Kidney tubule cell (primary cell): ENCODE measurements at places on chromosomes 1 and 21.
A peak's percentile ranks its signal among the peaks of the same experiment; 100 is the strongest.

GRCh38 chr1:78745111-78745510 lies 95.5 kb downstream of the IFI44 start:
- no peak for DNase-seq

DNA sequence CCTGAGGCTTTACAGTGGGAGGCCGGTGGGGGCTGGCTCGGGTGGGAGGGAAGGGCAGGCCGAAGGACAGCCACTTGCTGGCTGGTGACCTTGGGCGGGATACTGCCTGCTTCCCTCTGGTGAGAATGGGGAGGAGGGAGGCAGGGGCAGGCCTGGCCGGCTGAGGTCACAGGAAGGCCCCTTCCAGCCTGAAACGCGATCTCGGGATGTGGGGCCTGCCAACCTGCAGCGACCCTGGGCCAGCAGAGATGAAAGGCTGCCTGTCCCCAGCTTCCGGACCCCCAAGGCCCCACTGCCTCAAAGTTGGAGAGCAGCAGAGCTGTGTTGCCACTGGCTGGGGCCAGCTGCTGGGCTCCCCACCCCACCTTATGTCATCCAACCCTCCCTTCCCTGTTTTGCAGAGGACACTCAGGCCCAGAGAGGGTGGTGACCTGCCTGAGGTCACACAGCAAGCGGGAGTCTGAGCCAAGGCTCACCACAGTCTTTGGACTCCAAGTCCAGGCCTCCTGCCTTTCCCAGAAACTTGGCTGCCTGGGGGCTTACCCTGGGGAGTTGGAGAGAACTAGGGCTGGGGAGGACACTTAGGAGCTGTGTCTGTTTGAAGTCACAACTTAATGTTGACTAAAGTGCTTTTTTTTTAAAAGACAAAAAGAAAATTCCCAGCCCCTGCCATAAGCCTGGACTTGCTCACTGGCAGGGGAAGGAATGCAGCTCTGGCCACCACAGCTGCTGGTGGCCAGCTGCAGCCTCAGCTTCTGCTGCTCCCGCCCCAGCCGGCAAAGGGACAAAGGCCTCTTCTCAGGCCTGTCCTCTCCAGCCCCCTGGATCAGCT lies 14.8 kb upstream of the WASF2 start:
- DNase-seq, result peak; percentile 3

DNA sequence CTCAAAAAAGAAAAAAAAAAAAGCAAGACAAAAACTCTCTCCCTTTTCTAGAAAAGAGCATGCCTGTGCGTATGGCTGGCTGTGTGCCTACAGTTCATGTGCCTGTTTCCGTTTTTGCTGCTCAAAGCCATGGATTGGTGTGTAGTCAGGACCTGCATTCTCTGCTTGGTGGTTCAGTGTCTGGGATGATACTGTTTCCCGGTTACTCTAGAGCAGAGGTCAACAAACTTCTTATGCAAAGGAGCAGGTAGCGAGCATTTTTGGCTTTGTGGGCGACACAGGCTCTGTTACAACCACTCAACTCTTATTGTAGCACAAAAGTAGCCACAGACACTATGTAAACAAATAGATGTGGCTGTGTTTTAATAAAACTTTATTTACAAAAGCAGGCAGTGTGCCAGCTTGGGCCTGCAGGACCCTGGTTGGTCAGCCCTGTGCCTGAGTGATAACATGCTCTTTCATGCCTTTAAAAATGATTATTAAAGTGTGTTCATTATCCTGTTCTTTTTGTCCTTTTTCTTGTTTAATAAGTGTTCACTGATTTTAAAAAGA lies 524.2 kb downstream of the KIF26B start:
- DNase-seq, result no peak

DNA sequence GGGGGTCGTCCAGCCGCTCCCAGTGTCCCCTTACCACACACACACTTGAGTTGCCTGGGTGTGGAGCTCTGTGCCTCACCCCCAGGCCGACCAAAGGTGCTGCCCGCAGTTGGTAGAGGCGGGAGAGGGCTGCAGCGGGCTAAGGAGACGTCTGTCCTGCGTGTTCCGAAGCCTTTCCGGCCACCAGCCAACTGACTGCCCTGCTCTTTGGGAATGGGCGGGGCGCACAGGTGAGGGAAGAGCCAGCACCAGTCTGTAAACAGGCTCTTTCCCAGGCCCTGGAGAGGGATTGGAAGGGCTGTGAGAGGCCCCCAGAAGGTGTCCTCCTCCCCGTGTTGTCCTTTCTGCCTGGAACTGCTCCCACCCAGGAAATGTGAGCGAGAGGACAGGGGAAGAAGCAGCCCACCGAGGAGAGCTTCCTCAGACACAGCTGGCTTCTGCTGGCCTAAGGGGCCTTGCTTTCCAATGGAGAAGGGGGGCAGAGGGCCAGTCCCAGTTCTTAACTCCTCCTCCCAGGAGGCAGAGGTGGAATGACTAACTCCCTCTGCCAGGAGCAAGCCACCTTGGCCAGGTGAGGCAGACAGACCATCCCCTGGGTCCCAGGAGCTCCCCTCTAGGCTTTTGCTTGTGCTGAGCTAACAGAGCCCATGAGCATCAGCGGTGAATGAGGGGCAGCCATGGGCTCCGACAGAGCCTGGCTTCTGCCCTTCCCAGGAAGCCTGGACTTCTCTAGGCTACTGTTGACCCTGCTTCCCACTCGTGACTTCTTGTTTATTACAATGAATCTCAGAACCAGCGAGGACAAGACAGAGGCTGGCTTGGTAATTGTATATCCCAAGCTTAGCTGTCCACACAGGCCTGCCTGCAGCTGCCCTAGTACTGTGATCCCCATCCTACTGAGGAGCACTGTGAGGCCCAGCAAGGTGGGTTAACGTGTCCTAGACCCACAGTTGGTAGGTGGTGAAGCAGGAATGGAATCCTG lies 158.1 kb upstream of the COA6 start:
- peak; percentile 42 for DNase-seq

DNA sequence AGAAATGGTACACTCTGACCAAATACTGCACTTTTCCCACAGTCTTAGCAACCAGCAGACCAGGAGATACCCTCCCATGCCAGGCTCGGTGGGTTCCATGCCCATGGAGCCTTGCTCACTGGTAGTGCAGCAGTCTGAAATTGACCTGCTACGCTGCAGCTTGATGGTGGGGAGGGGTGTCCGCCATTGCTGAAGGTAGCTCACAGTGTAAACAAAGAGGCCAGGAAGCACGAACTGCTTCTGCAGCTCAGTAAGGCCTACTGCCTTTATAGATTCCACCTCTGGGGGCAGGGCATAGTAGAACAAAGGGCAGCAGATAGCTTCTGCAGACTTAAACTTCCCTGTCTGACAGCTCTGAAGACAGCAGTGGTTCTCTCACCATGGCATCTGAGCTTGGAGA lies 12.3 kb upstream of the IFI44L start:
- no peak for DNase-seq

DNA sequence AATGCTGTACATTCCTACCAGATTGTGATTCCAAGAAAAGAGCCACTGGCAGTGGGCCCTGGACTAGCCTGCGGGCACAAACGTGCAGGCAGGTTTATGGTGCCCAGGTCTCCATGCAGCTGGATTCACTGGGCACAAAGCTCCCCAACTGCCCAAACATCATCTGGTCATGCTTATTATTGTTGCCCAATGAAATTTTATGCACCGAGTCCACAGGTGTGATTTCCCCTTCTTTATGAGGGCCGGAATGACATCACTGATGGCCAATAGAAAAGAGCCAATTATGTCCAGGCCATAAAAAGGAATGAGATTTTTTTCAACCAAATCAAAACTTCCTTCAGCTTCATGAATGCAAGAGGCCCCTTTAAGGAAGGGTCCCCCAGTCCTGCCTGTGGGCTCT lies 66.2 kb downstream of the ERI3 start:
- no peak for DNase-seq

DNA sequence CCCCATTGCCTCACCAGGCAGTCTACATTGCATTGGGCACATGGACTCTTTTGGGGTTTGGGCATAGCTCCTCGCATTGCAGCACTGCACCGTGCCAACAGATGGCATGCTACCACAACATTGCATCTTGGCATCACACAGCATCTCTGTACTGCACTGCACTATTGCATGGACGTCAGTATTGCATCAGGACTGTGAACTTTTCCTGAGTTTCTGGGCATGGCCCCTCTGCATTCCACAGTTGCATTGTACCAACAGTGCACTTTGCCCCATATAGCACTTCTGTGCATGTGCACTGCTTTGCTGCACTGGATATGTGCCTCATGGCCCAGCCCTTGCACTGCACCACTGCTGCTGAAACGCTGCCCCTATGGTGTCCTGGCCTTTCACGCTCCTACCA lies 9.6 kb downstream of the PTPRU start:
- peak; percentile 29 for DNase-seq

DNA sequence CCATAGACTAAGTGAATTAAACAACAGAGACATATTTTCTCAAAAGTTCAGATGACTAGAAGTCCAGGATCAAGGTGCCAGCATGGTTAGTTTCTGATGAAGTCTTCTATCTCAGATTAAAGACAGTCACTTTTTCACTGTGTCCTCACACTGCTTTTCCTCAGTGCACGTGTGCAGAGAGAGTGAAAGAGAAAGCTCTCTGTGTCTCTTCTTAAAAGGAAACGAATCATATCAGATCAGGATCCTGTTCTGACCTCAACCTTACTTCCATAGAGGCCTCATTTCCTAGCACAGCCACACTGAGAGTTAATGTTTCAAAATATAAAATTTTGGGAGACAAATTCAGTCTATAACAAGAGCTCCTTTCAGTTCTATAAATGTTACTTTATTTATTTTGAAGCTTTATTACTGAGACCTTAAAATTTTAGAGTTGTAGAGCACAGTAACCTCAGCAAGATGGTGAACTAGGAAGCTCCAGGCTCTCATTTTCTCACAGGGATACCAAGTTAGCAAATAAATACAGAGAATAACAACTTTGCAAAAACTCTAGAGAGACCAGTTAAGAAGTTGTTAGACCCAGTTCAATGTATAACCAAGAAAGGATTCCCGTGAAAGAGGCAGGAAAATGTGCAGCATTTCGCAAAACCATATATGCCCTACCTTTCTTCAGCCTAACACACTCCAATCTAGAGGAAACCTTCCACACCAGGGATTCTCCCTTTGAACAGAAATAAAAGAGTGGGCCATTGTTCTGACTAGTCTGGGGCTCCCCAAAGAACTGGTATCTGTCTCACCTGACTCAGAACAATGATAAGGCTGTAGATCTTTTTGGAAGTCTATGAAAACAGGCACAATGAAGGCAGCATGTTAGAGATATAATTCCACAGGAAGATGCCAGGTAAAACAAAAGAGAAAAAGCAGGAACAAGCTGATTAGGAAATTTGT lies 372.2 kb downstream of the MRPL39 start:
- DNase-seq, result no peak

GRCh38 chr21:44530903-44531605 lies 8.9 kb downstream of the KRTAP10-1 start:
- DNase-seq, result no peak

DNA sequence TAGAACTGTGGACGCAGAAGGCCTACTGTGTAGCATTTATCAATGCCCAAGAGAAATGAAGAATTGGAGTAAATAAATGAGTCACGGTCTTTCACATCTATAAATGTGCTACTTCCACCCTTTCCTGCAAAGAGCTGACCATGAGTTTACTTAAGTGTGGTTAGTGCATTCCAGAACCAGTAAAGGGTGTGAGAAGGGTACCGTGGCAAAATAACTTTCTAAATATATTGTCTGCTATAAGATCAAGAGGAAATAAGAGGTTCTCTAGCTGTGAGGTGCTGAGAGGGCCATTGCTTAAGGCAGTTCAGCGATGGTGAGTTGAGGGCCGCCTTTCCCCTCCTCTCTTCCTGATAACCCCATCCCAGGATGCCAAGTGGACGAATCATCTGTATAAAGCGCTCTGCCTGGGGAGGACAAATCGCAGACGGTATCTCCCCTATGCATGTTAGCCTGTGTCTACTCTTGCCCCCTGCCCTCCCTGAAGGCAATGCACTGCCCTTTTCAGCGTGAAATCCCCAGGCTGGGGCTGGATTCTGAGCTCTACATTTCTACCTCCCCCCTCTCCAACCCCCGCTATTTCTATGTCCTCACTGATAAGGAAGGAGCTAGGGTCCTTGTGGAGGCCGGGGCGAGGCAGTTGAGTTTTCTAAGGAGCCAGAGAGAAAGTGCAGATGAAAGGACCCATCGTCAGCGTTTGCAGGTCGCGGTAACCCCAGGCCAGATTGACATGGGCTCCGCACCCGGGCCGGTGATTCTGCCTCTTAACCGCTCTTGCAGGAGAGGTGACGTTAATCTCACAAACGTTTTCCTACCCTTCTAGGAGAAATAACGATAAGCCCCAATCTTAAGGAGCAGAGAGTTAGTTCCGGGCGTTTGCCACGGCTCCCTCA lies 1.5 kb upstream of the NCAM2 start:
- DNase-seq, result no peak

DNA sequence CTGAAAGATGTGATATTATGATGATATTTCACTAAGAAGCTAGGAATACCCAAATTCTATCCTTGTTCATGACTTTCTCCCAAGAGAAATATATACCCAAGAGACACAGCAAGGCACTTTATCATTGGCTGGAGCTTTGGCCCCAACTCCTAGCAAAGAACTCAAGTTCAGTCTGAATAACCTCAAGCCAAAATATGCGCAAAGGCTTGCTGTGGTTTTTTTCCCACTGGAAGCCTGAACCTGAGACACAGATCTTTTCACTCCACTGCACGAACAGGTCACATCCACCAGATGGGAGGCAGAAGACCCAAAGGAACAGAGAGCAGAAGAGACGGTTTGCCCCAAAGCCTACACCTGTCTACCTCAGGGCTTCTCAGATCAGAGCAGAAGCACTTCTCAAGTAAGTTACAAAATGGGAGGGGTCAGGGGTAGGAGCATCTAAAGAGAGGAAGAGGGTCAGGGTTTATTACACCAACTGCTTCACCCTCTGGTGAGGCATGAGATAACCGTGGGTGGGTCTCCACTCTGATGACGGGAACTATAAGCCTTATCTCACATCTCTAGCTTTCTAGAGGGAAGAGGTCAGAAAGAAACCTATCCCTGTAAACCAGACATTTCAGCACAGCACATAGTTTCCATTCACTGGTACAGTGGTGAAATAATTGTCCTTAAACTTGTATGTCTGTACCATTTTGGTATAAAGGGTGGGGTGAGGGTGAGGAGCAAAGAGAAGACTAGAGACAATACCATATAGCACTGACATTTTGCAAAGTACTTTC lies 17.1 kb upstream of the CDC42BPA start:
- DNase-seq, result no peak
